ENCODE measurements at places on chromosomes 4 and X.

DNA sequence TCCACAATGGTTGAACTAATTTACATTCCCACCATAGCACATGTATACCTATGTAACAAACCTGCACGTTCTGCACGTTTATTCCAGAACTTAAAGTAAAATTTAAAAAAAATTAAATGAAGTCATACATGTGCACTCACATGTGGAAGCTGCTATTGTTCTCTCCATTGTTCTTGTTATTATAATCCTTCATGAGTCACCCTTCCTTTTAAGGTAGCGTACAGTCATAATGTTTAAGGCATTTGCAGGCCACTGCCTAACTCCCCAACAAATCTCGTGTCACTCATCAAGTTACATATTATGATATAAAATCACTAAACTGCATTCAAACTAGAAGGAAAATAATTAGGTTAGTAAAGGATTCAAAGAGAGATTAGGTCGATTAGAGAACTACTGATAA, 63.6 kb downstream of the SLC7A11 start:
- DNase-seq = no peak

DNA sequence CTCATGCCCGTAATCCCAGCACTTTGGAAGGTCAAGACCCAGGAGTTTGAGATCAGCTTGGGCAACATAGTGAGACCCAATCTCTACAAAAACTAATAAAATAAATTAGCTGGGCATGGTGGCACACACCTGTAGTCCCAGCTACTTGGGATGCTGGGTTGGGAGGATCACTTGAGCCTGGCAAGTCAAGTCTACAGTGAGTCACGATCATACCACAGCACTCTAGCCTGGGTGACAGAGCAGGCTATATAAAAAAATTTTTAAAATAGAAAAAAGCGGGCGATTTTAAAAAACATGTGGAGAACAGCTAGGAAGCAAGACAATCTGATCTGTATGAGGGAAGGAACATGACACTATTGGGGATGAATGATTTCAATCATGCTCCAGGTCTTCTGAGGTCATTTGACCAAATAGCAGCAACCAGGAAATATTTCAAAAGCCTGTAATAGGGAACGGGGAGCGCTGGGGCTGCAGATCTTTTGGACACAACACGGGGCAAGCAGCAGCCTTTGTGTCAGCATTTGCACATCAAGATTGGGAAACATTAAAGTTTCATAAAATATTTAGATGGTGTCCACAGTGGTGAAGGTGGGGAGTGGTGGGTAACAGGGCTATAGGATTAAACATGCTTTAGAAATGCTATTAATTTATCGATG, 48.3 kb upstream of the GUCY1A1 start:
- DNase-seq = no peak

- no peak for DNase-seq
Observed at GRCh38 chrX:130676861-130677260, 226.1 kb downstream of the ENOX2 start.

- DNase-seq = no peak
Observed at GRCh38 chr4:6324999-6325787, 55.5 kb downstream of the WFS1 start.

- no peak for DNase-seq
Observed at GRCh38 chrX:29487714-29488113, 727.6 kb upstream of the MAGEB2 start.

- no peak for DNase-seq
Observed at GRCh38 chr4:123014038-123014437, 91.6 kb upstream of the NUDT6 start.
